ENCODE measurements at places on chromosomes 13 and 19.
A peak's percentile ranks its signal among the peaks of the same experiment; 100 is the strongest.

DNA sequence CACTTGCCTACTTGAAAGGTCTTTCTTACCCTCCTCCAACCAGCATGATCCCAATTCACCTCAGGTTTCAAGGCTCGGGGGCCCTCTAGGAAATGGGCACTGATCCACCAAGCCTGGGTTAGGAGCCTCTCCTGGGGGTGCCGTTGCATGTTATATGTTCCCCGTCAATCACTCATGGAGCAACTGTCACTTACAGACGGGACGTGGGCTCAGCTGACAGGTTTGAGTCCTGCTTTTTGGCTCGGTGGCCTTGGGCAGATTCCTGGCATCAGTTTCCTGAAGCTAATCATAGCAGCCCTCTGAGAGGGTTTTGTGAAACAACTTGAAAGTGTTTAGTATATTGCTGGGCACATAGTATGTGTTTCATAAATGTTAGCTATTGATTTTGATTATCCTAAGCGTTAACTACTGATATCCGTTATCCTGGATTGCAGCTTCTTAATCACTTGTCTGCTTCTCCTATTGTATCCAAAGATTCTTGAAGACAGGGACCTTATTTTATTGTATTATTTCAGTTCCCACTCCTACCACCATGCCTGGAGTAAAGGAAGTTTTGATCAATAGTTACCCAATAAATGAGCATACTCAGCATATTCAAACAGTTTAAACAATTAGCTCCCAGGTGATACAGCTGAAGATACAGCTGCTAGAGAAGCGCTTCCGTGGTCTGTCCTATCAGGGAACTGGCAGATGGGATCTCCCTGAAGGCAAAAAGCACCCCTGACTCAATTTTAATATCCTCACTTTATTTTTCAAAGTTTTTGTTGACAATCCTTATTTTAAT, 57.9 kb downstream of the RFC3 start:
- no peak for DNase-seq

GRCh38 chr13:20526664-20527063, 1.0 kb upstream of the CRYL1 start:
- no peak for DNase-seq

GRCh38 chr19:29380581-29380980, 145.2 kb upstream of the VSTM2B start:
- DNase-seq = peak; percentile 14

DNA sequence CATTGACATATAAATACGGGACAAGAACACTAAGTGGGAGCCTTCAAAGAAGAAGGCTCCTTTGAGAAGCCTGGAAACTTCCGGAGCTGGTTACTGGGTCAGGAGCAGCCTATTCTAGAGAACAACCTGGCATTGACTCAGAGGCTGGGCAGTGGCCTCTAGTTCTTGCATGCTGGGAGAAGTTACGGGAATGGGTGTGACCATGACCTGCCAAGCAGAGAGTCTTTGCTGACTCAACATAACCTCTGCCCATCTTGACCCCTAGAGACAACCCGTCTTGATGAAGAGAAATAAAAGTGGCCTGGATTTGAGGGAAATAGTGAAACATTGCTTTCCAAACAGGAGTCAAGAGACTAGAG, 21.0 kb downstream of the STARD13 start:
- no peak for DNase-seq

GRCh38 chr13:43996221-43996620, 116.5 kb downstream of the LACC1 start:
- DNase-seq = no peak

DNA sequence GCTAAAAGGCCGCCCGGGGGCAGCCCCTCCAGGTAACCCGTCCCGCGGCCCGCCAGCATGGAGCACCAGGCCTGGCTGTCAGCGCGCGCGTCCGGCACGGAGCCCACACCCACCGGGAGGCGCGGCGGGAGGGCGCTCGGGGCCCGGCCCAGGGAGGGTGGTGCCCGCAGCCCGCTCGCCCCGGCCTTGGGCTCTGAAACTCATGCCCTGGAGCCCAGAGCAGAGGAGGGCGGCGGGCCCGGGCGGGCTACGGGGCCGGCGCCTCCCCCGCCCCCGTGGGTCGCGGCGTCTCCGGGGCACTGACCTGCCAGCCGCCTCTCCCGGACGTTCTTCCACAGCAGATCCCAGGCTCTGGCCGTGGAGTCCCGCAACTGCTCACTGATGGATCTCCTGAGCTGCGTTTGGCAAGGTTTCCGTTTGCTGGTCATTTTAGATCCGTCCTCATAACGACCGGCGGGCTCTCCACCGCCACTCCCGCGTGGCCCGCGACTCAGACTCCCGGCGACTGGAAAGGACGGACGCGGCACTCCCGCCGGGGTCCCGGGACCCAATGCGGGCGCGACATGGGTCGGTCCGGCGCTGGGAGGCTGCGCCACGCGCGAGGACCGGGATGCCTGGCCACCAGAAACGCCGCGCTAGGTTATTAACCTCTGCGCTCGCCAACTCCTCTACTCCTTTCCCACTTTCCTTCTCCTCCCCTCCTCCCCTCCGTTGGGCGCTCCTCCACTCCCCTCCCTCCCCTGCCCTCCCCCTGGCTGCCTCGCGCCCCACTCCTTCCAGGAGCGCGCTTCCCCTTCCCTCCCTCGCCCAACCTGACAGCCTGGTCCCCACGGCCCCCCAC, 64.7 kb upstream of the STARD13 start:
- peak; percentile 79 for DNase-seq

DNA sequence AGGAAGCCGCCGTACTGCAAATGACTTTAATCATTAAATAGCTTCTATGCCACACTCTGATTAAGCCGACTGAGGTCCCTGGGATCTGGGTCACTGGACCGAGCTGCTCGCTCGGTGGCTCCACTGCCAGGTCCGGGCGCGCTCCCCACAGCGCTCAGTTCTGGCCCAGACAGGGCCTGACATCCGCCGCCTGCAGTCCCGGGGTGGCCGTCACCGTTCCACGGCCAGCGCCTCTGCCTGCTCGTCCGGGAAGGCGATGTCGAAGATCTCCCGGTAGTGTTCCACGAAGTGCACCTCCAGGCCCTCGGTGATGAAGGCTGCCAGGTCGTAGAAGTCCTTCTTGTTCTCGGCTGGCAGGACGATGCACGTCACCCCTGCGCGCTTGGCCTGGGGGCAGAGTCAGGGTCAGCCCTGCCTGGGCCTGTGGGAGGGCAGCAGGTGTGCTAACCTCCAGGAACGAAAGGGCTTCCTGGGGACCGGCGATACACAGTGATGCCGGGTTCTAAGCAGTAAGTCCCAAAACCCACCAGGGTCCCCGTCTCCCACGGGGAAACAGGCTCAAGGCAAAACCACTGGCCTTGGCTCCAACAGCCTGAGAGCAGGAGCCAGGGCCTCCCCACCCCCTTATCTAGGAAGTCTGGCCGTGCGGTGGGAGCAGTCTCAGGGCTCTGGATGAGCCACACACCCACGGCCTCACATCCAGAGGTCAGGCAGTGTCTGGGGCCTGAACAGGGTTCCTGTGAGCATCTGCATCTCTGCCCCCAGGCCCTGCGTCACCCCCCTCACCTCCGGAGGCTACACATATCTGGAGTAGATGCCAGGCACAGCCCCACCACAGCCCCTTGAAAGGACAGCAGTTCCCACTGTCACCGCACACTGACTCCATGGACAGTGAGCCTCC, 2.0 kb downstream of the RPL36 start:
- DNase-seq = no peak

DNA sequence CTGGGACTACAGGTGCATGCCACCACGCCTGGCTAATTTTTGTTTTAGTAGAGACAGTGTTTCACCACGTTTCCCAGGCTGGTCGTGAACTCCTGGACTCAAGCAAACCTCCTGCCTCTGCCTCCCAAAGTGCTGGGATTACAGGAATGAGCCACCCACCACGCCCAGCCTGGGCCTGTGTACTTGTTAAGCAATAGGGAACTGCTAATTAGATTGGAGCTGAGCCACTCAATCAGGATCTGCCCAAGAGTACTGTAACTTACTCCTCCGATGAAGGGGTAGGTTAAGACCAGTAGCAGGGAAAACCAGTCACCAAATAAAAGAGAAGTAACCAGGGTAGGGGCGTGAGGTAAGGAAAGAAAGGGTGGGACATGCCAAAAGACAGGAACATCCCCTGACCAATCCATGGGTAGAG, 2.3 kb downstream of the DDX39A start:
- DNase-seq = no peak

- no peak for DNase-seq
Measured at GRCh38 chr13:30569901-30570576, 47.7 kb upstream of the USPL1 start.

GRCh38 chr13:111278743-111279652, 41.4 kb upstream of the TEX29 start:
- no peak for DNase-seq
